Tibial nerve (tissue), 4 donors: ENCODE measurements at places on chromosomes 1 and 21.

DNA sequence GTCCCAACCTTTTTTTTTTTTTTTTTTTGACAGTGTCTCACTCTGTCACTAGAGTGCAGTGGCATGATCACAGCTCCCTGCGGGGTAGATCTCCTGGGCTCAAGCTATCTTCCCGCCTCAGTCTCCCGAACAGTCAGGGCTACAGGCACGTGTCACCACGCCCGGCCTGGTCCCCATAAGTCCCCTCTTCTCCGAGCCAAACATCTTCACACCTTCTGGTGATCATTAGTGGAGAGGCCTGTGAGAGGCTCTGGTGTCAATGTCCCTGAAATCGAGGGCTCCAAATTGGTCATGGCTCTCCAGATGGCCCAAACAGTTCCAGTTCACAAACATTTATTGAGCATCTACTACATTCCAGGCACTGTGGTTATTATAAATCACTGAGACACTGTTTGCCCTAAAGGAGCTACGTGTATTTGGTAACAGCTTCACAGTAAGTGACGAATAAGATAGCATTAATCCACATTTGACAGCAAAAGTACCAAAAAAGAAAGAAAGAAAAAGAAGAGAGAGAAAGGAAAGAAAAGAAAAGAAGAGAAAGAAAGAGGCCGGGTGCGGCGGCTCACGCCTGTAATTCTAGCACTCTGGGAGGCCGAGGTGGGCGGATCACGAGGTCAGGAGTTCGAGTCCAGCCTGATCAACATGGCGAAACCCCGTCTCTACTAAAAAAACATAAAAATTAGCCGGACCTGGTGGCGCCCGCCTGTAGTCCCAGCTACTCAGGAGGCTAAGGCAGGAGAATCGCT is 867 bp upstream of the TIMM17A start:
- no peak for DNase-seq

GRCh38 chr1:925561-926421 is 2.1 kb downstream of the SAMD11 start:
- no peak for DNase-seq

DNA sequence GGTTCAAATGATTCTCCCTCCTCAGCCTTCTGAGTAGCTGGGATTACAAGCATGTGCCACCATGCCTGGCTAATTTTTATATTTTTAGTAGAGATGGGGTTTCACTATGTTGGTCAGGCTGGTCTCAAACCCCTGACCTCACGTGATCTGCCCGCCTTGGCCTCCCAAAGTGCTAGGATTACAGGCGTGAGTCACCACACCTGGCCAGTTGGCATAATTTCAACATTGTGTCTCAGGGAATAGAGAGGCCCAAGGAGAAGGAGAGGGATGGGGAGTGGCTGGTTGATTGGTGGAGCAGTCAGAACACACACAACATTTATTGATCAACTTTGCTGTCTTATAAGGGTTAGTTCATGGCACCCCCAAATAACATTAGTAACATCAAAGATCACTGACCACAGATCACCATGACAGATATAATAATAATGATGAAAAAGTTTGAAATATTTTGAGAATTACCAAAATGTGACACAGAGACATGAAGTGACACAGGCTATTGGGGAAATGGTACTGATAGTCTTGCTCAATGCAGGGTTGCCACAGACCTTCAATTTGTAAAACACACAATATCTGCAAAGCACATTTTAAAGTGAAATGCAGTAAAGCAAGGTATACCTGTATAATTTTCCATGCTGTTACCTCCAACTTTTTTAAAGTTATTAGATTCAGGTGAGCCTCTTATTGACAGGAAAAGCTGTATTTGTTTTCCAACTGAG is 15.8 kb upstream of the CYB5R1 start:
- no peak for DNase-seq

DNA sequence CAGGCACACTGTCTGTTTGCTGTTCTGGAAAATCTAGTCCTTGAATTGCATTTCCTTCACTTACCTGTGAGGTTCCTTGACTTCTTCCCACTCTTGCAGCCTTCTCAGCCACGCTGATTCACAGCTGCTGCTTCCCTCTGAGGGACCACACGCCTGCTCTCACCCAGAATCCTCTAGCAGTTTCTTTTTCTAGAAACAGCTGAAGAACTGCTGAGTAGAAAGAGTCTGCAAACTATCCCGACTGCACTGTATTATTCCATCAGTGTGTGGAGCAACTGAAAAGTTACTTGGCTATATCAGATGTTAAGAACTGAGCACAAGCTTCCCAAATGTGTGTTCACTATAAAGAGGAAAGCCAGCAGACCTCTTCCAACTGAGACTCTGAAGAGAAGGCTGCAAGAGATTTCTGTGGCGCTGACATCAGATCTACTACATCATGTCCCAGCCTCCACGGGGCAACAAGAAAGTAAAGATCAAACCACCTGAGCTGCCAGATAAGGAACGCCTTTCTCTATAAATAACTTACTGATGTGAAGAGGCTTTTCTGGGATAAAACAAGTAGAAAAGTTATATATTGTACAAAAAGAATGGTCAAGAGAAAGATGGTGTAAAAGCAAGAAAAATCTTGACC is 226.6 kb downstream of the RERE start:
- DNase-seq, result no peak

DNA sequence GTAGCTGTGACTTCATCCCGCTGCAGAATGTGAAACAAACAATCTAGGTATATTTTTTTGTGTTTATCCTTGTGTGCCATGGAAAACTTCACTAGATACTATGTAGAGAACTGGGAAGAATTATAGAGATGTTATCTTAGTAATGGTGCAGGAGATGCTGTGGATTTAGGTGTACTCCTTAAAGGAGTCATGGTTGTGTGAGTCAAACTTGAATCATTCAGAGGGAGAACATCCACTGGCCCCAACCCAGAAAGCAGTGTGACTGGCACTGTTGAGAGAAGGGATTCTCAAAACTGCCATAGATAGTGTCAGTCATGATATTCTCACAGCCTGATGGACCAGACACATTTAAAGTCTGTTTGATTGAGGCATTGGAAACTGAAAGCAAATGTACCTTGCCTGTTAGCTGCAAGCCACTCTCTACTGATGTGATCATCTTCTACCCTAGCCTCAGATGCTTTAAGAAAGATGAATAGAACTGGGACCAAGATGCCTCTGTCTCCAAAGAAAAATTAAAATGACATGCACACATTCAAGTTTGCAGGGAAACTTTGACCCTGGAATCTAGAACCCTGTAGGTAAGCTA is 754.6 kb downstream of the MRPL39 start:
- no peak for DNase-seq
